ENCODE measurements at places on chromosomes 12 and 14. TPM values are rescaled to one million over a fixed set of nuclear protein-coding genes. Genes with fewer than 3 reads are reported as not detected.

DNA sequence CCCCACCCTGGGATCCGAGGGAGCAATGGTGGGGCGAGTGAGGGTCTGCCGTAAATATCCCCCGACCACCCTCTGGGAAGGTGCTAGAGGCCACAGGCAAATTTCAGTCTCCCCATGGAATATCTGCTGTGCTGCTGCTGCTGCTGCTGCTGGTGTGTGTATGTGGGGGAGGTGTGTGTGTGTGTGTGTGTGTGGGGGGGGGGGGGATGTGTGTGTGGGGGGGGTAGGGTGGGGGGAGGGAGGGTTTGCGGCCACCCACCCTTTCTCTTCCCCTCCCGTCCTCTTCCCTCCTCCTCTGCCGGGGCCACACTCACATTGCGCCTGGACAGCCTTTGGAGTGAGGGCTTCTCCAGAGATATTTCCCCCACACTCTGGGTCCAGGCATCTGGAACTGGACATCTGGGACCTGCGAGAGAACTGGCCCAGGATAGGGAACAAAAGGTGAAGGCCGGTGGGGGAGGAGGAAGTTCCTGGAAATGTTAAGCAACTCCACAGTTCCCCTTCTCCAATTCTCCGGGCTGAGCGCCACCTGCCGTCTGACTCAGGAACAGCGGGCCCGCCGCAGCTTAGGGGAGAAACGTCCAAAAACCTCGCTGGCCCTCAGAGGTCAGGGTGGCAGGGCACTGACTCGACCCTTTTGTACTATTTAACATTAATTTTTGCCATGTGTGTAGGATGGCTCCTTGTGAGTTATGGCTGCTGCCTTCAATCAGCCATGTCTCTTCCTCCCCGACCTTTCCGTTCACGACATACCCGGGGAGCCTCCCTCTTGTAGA lies at the start of gene C1RL:
TSS of gene C1RL (minus strand) at position 419 of the 776 bp plus-strand sequence. CDS start at position 385, 34 bp downstream.
- H3K4me1 ChIP-seq, result peaks cover 5% of the 10 kb centered on the region
- H3K27me3 ChIP-seq, result no peaks in the 10 kb centered on the region
- H3K4me3 ChIP-seq, result peak within 1 kb of the TSS; percentile 95

GRCh38 chr12:122984612-122985337 lies 4.3 kb downstream of the ARL6IP4 start:
- no peaks in the 10 kb centered on the region for H3K27me3 ChIP-seq
- DNase-seq, result no peak
- H3K36me3 ChIP-seq, result no peaks in the 10 kb centered on the region
- peak overlapping the region; percentile 50 for H3K27ac ChIP-seq
- H3K4me1 ChIP-seq, result peaks cover 29% of the 10 kb centered on the region

GRCh38 chr12:130444061-130444460 lies 106.4 kb downstream of the PIWIL1 start:
- H3K27me3 ChIP-seq, result peaks cover 2% of the 10 kb centered on the region
- peaks cover 6% of the 10 kb centered on the region for H3K36me3 ChIP-seq
- DNase-seq, result no peak

ACOT6 gene
- total RNA-seq, result not detected

GRCh38 chr14:76599559-76600287 lies 161.5 kb upstream of the VASH1 start:
- H3K27ac ChIP-seq, result no peak overlapping the region
- no peaks in the 10 kb centered on the region for H3K36me3 ChIP-seq
- DNase-seq, result no peak
- H3K27me3 ChIP-seq, result peaks cover 29% of the 10 kb centered on the region
- H3K4me1 ChIP-seq, result no peaks in the 10 kb centered on the region

RPL41 gene
- 4,566 TPM for total RNA-seq

NGB gene
- not detected for total RNA-seq

INSM2 gene
- total RNA-seq, result 0.12 TPM

FAM186B gene
- 0.14 TPM for total RNA-seq

DNA sequence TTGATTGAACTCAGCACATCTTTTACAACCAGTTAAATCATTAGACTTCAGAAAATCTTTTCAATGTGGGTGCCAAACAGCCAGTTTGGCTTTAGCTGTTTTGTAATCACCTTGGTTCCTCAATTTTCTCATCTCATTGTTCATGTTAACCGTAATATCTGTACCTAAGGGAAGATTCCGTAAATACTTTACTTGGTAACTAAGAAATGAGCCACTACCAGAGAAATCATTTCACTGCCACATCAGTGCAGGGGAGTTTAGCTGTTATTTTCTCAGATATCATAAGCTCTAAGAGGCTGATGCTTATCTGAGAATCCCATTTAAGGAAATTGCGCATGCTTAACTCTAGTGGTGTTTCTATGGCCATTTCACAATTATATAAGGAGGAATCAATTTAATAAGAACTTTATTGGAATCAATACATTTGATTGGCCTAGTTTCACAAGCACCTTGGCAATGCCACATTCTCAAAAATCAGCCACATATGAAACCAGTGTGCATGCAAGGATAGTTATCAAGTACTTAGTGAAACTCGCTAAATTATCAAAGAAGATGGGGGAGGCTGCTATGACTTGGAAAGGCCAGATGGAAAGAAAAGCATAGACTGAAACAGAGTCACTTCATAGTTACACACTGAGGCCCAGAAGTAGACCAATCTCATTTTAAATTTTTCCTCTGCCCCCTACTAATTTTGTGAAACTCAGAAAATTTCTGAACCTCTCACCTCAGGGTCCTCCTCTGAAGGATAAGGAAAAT lies 28.1 kb upstream of the IL22 start:
- no peaks in the 10 kb centered on the region for H3K36me3 ChIP-seq
- H3K27ac ChIP-seq, result no peak overlapping the region
- H3K4me3 ChIP-seq, result no peak overlapping the region

DNA sequence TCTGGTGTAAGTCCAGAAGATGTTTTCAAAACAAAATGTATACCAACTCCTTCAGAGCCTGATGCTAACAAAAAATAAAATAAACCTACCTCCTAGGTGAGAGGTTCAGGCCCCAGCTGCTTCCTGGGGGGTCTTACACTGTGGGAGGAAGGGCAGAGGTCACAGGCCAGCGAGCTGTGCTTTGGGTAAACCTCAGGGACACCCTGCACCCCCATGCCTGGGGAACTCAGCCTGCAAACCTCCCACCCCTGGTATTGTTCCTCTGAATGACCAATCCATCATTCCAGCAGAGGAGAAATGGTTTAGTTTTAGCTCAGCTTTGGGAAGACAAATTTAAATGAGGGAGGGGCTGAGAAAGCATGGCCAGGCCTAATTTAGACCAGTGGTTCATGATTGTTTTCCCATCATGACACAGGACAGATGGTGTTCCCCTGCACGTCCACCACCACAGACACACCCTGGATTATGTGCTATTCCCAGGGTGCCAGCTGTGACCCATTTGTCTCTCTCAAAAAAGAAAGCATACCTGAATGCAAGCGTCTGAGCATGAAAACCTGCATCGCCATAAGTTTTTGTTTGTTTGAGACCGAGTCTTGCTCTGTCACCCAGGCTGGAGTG lies 14.5 kb upstream of the TFCP2 start:
- H3K4me3 ChIP-seq, result no peak overlapping the region
- H3K27me3 ChIP-seq, result no peaks in the 10 kb centered on the region
- DNase-seq, result no peak
- H3K36me3 ChIP-seq, result no peaks in the 10 kb centered on the region
- peaks cover 10% of the 10 kb centered on the region for H3K4me1 ChIP-seq

RIMBP2 gene
- 35.6 TPM for total RNA-seq

- no peak overlapping the region for H3K27ac ChIP-seq
- peaks cover 7% of the 10 kb centered on the region for H3K4me1 ChIP-seq
- H3K36me3 ChIP-seq, result peaks cover 5% of the 10 kb centered on the region
- no peak overlapping the region for H3K4me3 ChIP-seq
- no peaks in the 10 kb centered on the region for H3K27me3 ChIP-seq
- no peak for DNase-seq
Measured at GRCh38 chr12:121287267-121287954, 9.1 kb downstream of the CAMKK2 start.

- no peaks in the 10 kb centered on the region for H3K27me3 ChIP-seq
- no peak overlapping the region for H3K4me3 ChIP-seq
- H3K27ac ChIP-seq, result no peak overlapping the region
Measured at GRCh38 chr14:55614304-55614703, 34.3 kb downstream of the KTN1 start.

CDCA3 gene
- total RNA-seq, result 31.7 TPM

GRCh38 chr12:26434299-26435068 lies 239.1 kb downstream of the SSPN start:
- H3K36me3 ChIP-seq, result peaks cover 16% of the 10 kb centered on the region
- H3K4me1 ChIP-seq, result no peaks in the 10 kb centered on the region
- H3K27me3 ChIP-seq, result no peaks in the 10 kb centered on the region
- no peak overlapping the region for H3K27ac ChIP-seq
- DNase-seq, result no peak

- peaks cover 10% of the 10 kb centered on the region for H3K4me1 ChIP-seq
- H3K27me3 ChIP-seq, result no peaks in the 10 kb centered on the region
- no peaks in the 10 kb centered on the region for H3K36me3 ChIP-seq
- no peak overlapping the region for H3K4me3 ChIP-seq
Measured at GRCh38 chr12:77644915-77645605, 185.6 kb upstream of the NAV3 start.

- H3K27me3 ChIP-seq, result no peaks in the 10 kb centered on the region
- no peak overlapping the region for H3K4me3 ChIP-seq
- no peaks in the 10 kb centered on the region for H3K4me1 ChIP-seq
- no peak for DNase-seq
- no peak overlapping the region for H3K27ac ChIP-seq
- no peaks in the 10 kb centered on the region for H3K36me3 ChIP-seq
Measured at GRCh38 chr12:70443062-70443673, 77.1 kb downstream of the KCNMB4 start.

- peaks cover 21% of the 10 kb centered on the region for H3K4me1 ChIP-seq
- no peaks in the 10 kb centered on the region for H3K36me3 ChIP-seq
- DNase-seq, result no peak
- no peak overlapping the region for H3K4me3 ChIP-seq
Measured at GRCh38 chr14:58736606-58737005, 98.8 kb downstream of the DACT1 start.

- no peaks in the 10 kb centered on the region for H3K4me1 ChIP-seq
- no peaks in the 10 kb centered on the region for H3K27me3 ChIP-seq
- no peak overlapping the region for H3K27ac ChIP-seq
- no peaks in the 10 kb centered on the region for H3K36me3 ChIP-seq
- DNase-seq, result no peak
- H3K4me3 ChIP-seq, result no peak overlapping the region
Measured at GRCh38 chr14:41549821-41550607, 56.7 kb upstream of the LRFN5 start.

DNA sequence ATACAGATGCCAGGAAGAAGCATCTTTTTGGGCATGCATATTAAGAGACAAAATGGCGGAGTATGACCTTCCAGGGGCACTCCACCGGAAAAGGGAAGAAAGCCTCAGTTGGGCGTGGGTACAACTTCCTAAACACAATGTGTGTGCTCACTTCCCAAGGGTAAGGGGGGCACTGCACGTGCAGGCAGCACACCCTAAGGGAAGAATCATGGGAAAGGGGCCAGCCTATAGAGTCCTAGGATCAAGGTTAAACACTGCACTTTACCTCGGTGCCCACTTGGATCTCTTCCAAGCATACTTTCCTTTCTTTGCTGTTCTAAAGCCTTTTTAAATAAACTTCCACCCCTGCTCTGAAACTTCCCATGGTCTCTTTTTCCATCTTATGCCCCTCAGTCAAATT lies 14.8 kb downstream of the OR6J1 start:
- H3K27ac ChIP-seq, result no peak overlapping the region
- H3K27me3 ChIP-seq, result no peaks in the 10 kb centered on the region
- no peak overlapping the region for H3K4me3 ChIP-seq
- H3K4me1 ChIP-seq, result no peaks in the 10 kb centered on the region
- no peaks in the 10 kb centered on the region for H3K36me3 ChIP-seq
- DNase-seq, result no peak

TAS2R30 gene
- total RNA-seq, result 2.3 TPM

DNA sequence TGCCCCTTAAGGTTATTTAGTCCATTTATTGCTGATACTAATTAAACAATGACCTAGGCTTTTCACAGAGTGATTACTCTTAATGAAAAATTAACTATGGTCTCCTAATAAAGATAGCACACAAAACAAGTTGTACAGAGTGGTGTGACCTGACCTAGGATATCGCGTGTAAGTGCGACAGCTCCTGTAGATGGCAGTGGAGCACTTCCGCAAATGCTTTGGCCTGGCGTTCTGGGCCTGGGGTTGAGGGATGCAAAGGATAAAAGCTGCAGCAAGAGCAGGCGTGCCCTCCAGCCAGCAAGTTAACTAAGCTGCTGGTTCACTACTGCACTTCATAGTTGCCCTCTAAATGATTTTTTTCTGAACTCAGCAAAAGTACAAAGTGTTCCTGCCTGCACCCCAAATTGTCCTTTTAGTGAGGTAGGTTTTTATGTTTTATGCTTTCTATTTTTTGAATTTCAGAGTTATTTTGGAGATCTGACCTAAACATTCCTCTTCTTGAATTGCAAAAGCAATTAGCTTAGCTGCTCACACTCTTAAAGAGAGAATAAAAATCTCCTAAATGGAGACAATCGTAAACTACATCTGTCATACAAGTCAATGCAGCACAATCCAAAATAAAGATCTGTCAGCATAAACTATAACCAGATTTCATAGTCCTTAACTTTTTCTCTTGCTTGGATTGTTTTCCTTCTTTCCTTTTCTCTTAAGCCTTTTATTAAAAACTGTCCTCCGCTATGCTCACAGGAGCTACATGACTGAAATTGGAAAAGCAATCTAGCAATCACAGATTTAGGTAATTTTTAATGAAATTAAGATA lies 379.6 kb downstream of the LRIG3 start:
- peak overlapping the region; percentile 4 for H3K4me3 ChIP-seq
- H3K4me1 ChIP-seq, result peaks cover 23% of the 10 kb centered on the region

DNA sequence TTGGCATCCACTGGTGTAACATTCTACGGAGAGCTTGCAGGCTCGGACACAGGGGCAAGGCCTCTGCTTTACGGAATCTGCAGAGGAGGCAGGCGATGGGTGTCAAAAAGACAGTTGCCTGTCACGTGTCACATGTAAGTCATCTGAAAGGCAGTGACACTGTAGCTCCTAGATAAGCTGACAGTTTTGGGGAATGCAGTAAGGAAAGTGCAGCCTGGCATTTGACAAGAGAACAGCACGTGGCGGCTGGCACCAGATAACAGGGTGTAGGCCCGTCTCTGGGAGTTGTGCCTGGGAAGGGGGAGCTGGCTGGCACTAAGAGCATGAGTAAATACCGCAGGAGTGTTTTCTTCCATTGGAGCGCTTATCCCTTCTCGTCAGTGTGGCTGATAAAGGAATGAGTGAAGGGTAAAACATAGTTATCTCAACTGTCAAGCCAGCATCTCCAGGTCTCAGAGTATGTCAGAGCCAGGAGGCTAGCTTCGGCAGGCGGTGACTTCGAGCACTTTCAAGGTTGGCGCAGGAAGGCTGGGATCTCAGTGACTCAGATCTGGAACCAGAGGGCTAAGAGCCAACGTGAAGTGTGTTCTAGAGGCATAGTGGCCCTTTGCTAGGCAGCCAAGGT lies 26.1 kb downstream of the ADCK1 start:
- no peaks in the 10 kb centered on the region for H3K4me1 ChIP-seq
- H3K27ac ChIP-seq, result no peak overlapping the region
- peaks cover 28% of the 10 kb centered on the region for H3K36me3 ChIP-seq
- no peak overlapping the region for H3K4me3 ChIP-seq
- DNase-seq, result no peak
- no peaks in the 10 kb centered on the region for H3K27me3 ChIP-seq

GRCh38 chr12:121711361-121712189 lies 977 bp upstream of the TMEM120B start:
- DNase-seq, result no peak
- H3K4me3 ChIP-seq, result peak overlapping the region; percentile 94
- peak overlapping the region; percentile 90 for H3K27ac ChIP-seq
- H3K4me1 ChIP-seq, result peaks cover 31% of the 10 kb centered on the region
- H3K36me3 ChIP-seq, result peaks cover 4% of the 10 kb centered on the region
- H3K27me3 ChIP-seq, result no peaks in the 10 kb centered on the region

- H3K4me3 ChIP-seq, result no peak overlapping the region
- H3K4me1 ChIP-seq, result peaks cover 18% of the 10 kb centered on the region
- H3K27ac ChIP-seq, result no peak overlapping the region
- peaks cover 30% of the 10 kb centered on the region for H3K36me3 ChIP-seq
- no peak for DNase-seq
Measured at GRCh38 chr12:15928346-15928745, 17.2 kb downstream of the DERA start.
